ENCODE measurements at places on chromosomes 4 and X.

DNA sequence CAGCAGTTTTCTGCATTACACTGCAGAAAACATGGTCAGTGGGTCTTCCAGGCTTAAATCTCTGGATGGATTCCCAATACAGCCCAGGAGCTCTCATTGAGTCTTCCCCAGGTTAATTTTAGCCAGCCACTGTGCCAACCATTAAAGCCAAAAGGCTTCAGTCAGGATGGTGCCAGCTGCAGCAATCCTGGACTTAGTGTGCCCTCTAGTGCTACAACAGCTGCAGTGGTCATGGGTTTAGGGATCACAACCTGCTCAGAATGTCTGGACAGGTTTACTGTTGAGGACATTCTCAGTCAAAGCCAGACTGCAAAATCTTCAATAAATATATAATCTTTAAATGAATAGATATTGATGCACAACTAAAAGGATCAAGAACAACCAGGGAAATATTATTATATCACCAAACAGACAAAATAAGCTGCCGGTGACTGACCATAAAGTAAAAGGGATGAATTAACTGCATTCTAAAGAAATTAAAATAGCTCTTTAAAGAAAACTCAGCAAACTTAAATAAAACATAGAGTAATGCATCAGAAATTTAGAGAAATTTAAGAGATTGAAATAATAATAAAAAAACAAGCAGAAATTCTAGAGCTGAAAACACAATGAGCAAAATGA, 639.9 kb downstream of the SPOCK3 start:
- no peak for DNase-seq

DNA sequence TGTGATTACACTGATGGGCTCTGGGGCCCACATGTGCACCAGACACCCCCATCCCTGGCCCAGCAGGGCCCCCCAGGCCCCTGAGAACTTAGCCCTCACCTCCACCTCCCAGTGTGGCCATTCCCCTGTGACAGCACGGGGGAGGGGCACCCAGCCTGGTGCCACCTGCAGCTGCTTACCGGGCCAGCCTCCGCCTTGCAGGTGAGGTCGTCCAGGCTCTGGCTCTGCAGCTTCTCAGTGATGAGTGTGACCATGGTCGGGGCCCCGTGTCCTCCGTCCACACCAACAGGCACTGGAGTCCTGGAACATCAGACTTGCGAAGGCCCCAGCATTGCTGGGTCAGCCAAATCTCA, 15.6 kb downstream of the FAM53A start:
- DNase-seq, result no peak

DNA sequence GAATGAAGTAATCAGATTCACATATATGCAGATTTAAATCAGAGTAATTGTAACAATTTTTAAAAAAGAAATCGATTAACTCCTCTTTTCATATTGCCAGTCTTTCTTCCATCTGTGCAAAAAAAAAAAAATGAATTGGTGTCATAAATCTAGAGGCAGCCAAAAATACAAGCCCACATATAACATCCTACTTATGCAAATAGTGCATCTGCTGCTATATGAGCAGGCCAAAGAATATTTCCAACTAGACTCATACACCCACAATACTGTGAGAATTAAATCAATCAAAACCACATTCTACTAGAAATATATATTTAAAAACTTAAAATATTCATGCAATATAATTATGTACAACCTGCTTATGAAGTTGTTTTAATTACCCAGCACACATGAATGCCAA, 298.1 kb upstream of the TRAM1L1 start:
- no peak for DNase-seq

GRCh38 chr4:76957004-76957738, 7.6 kb downstream of the SEPTIN11 start:
- no peak for DNase-seq

DNA sequence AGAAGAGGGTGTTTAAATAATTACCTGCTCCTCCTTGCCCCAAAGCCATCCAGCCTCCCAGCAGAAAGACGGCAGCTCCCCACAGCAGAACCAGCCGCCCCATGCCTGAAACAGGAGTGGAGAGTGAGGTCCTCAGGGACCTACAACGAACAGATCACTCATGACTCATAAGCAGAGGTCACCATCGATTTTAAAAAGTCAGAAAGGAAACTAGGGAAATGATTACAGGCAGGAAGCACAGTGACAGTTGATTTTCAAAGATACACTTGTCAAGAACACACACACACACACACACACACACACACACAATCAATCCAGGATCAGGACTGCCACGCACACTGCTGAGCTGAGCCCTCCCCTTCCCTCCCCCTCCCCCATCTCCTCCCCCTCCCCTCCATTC, at the start of gene CRLF2:
TSS of gene CRLF2 (minus strand) at position 118 of the 400 bp plus-strand sequence. CDS start at position 103, 15 bp downstream.
- no peak for DNase-seq

DNA sequence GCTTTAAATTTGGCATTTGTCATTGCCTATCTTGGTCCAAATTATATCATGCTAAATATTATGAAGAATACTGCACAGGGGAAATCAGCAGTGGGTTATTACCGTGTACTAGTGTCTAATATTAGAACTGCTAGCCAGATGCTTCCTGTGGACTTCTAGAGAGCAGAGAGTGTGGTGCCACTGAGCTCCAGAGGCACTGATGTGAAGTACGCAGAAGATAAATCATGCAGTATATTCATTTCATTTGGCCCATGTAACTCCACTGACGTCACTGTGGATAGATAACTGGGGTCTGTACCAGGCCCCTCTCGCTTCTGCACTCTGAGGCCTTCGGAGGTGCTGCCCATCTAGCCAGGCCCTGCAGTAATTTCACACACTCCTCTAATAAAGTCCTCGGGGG, 80.0 kb downstream of the ALPK1 start:
- no peak for DNase-seq

- DNase-seq, result peak; percentile 23
Observed at GRCh38 chr4:80459918-80460473, 124.5 kb downstream of the CFAP299 start.

- DNase-seq, result no peak
Observed at GRCh38 chr4:41331224-41331623, 74.5 kb downstream of the UCHL1 start.

- DNase-seq, result no peak
Observed at GRCh38 chrX:11193035-11193469, 81.9 kb downstream of the HCCS start.

DNA sequence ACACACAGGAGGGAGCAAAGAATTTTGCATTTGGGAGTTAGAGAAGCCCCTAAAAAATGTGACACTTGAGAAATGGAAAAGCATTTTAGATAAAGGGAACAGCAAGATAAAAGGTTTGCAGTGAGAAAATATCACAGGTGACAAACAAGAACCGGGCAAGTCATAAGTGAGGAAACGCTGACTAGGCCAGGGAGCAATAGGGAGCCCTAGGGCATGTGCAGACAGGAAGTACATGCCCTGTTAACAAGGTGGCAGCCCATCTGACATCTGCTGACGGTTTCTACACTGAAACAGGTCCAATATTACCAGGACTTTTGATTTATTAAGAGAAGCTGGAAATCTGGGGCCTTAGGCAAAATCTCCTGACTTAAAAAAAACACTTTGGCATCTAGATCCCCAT, 4.0 kb upstream of the IL13RA1 start:
- DNase-seq, result no peak

DNA sequence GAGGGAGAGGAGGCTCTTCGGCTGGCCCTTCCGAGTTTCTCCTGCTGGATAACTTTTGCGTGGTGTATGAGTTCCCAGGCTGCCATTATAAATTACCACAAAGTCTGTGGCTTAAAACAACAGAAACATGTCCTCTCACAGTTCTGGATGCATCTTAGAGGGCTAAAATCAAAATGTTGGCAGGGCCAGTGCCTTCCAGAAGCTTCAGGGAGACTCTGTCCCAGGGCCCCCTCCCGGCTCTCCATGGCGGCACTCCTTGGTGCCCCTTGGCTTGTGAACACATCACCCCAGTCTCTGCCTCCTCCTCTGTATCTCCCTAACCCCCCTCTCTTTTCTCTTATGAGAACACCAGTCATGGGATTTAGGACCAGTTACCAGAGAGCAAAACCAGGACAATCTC, 23.3 kb upstream of the PPP2R2C start:
- DNase-seq, result no peak

GRCh38 chrX:107581923-107582322, 46.4 kb upstream of the PRPS1 start:
- no peak for DNase-seq

DNA sequence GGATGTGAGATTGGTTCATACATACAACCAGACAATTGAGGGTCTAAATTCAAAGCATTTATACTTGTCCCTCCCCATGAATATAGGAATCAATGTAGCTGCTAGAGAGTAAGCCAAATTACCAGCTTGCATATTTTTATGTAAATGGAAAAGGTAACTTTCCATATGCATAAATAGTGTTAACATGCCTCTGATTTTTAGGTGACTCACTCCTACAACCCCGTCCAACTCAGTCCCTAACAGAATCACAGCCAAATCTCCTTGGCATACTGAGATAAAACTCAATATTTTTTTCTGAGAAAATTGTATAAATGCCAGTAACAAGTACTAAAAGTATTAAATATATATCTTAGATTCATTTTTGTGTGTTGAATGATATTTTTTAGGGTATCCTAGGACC, 67.2 kb downstream of the INPP4B start:
- DNase-seq, result no peak

- DNase-seq, result no peak
Observed at GRCh38 chr4:71772592-71772991, 11.3 kb downstream of the GC start.

DNA sequence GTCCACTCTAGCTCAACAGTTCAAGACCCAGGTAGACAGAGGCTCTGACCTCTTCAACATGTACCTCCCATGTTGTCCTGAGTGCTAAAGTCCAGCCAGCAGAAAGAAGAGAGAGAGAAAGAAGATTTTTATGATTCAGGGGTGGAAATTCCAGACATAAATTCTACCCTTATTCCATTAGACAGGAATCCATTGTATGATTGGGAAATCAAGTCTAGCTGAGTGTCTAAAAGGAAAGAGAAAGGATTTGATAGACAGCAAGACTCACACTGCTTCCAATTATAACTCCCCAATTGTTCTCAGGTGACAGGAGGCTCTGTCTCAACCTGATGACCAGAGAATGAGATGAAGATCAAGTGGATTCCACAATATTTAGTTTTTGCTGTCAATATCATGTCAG, 27.9 kb upstream of the PGM2 start:
- no peak for DNase-seq

GRCh38 chr4:15961781-15962510, 1.0 kb downstream of the FGFBP2 start:
- DNase-seq, result no peak

DNA sequence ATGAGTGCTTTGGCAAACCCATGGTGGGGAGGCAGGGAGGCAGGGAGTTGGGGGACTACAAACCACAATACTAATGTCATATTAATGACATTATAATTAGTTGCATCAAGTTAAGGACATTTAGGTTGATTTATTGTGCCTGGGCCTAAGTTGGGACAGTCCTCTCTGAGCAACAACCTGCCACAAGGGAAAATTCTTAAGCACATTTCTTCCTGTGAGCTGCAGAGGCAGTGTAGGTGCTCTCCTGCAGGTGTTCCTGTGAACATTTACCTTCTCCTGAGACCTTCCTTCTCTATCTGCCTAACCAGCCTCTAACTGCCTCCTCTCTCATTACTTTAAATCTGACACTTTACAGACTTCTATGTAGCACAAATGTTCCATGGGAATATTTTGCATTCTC, 1830.0 kb upstream of the AGA start:
- no peak for DNase-seq

DNA sequence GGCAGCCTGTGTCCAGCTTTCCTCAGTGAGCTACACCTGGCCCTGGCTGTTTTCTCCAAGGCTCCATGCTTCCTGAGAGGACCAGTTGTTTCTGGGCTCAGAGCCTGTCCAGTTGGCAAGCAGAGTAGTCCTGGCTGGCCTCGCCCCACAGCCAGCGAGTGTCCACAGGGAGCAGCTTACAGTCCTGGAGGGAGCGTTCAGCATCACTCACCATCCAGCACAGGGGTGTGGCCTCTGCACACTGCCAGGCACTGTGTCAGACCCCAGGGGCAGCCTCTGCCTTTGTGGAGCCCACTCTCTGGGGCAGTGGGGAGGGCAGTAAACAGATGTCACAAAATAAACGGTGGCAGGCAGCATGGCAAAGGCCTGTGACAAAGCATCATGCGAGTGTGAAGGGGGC, 23.9 kb downstream of the EVC start:
- no peak for DNase-seq

- DNase-seq, result no peak
Observed at GRCh38 chr4:45293335-45293734, 567.0 kb upstream of the GNPDA2 start.

- DNase-seq, result no peak
Observed at GRCh38 chr4:88481537-88481936, 24.6 kb downstream of the HERC5 start.

GRCh38 chrX:56788717-56789122, 59.7 kb downstream of the NBDY start:
- DNase-seq, result peak; percentile 77

GRCh38 chr4:46124773-46125413, 1.0 kb upstream of the GABRG1 start:
- DNase-seq, result no peak

- DNase-seq, result no peak
Observed at GRCh38 chr4:152672206-152673092, 7.3 kb downstream of the TMEM154 start.

DNA sequence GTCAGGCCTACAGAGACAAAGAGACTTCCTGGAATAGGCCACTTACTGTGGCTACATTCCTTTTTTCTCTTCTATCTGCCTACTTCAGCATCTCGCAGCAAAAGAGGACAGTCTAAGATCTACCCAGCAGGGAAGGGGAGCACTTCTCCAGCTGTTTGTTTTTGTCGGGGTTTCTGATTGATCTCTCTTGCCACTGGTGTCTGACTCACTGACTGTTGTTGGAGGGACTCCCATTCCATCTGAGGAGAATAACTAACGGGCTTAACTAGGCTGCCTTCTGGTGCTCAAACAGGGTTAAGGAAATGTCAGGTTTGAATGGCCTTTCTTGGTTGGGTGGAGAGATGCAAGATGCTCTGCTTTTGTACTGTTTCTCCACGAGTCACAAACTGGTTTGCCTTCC, 100.2 kb upstream of the TMEM164 start:
- no peak for DNase-seq

GRCh38 chrX:97763391-97763790, 879.7 kb downstream of the RPA4 start:
- DNase-seq, result no peak

GRCh38 chr4:4969298-4969697, 50.0 kb downstream of the CYTL1 start:
- no peak for DNase-seq

- peak; percentile 85 for DNase-seq
Observed at GRCh38 chrX:1246816-1247215, 21.8 kb upstream of the CSF2RA start.
